ENCODE measurements at places on chromosomes 1 and 21.

- no peak for DNase-seq
Measured at GRCh38 chr1:23867542-23867894, 572 bp downstream of the FUCA1 start.

DNA sequence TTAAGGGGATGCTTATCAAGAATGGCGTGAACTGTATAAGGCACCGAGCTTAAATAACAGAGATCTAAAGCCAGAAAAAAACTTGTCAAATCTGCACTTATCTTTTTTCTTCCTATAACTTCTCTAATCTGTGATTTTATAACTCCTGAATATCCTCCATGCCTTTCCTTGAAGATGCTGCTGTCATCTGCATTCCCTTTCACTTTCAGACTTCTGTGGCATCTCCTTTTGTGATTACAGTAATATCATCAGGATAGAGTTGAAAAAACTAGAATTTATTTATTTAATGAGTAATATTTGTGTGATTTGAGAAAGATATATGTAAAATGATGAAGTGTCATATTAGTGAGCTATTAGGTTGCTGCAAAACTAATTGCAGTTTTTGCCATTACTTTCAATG, 357.8 kb upstream of the PTBP2 start:
- peak; percentile 48 for DNase-seq

DNA sequence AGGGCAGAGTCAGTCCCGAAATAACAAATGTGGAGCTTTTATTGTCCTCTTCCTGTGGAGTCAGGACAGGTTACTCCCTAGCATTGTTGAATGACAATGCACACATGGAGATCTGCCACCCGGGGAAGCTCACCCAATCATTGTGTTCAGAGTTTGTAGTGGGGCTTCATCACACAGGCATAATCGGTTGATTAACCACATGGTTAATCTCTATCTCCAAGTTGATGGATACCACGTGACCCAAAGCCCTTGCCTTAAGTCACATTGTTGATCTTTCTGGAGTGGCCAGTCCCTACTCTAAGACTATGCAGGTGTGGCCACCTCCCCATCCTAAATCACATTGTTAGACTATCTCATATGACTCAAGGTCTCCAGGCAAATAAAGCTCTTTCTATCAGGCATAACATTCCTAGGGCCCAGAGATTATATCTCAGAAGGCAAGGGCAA, 2.6 kb upstream of the C1orf141 start:
- DNase-seq: no peak

GRCh38 chr1:211606914-211607753, 28.2 kb upstream of the SLC30A1 start:
- no peak for DNase-seq

- DNase-seq: peak; percentile 13
Measured at GRCh38 chr1:219381396-219381795, 207.7 kb downstream of the LYPLAL1 start.

GRCh38 chr1:178774263-178774662, 49.2 kb downstream of the RALGPS2 start:
- peak; percentile 34 for DNase-seq

DNA sequence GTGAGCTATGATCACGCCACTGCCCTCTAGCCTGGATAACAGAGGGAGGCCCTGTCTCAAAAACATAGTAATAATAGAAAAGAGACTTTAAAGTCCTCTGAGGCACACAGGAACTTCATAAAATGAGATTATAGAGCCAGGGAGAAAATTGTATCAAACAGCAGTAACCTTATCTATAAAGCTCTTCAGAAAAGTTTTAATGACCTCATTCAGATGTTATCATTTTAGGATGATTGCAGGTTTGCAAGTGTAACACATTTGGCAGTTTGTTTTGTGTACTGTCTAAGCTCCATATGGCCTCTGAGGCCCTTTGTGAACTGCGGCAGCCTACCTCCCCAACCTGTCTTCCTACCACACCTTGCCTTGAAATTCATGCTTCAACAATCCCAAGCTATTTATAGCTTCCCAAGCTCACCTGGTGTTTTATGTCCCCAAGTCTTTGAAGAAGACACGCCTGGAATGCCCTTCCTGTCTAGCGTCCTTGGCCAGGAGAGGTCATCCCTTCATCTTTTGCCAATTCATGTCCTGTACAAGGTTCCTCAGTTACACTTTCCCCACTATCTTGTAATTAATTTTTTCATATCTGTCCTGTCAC, 8.5 kb upstream of the AKNAD1 start:
- no peak for DNase-seq

- DNase-seq: no peak
Measured at GRCh38 chr1:184030433-184031091, 7.0 kb downstream of the COLGALT2 start.

GRCh38 chr1:25675729-25676476, 59.3 kb downstream of the MAN1C1 start:
- DNase-seq: no peak

GRCh38 chr21:36129219-36129618, 5.7 kb upstream of the CBR3 start:
- DNase-seq: no peak
